ENCODE measurements at places on chromosomes 3 and 15. TPM values are rescaled to one million over a fixed set of nuclear protein-coding genes. Genes with fewer than 3 reads are reported as not detected.

DNA sequence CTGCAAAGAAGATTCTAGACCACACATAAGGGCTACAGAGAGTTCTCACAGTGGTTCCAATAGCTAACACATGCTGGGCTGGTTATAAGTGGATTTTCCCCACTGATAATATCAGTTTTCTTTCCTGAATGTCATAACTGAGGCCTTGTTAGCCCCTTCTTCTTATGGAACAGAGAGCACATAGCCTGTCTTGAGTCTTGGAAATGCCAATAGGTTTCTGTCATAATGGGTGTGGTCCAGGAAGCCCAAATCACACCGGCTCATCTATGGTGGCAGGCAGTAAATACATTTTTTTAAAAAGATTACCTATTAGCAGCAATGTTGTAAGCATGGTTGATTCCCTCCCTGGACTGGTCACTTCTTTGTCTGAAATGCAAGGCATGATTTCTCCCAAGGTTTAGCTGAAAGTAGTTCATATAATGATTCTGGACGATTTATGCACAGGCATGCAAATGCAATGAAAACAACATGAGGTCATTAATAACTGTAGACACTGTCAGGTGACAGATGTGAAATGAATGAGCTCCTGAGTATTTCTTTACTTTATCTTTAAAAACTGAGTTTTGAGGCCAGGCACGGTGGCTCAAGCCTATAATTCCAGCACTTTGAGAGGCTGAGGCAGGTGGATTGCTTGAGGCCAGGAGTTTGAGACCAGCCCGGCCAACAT is 67.2 kb upstream of the ATP2C1 start:
- no peak for DNase-seq

RBM6 gene
- 86.3 TPM for total RNA-seq

MNS1 gene
- total RNA-seq = 4.1 TPM

GAP43 gene
- total RNA-seq = not detected

TNFSF10 gene
- total RNA-seq = 95.2 TPM
